ENCODE measurements at places on chromosomes 4 and X.

DNA sequence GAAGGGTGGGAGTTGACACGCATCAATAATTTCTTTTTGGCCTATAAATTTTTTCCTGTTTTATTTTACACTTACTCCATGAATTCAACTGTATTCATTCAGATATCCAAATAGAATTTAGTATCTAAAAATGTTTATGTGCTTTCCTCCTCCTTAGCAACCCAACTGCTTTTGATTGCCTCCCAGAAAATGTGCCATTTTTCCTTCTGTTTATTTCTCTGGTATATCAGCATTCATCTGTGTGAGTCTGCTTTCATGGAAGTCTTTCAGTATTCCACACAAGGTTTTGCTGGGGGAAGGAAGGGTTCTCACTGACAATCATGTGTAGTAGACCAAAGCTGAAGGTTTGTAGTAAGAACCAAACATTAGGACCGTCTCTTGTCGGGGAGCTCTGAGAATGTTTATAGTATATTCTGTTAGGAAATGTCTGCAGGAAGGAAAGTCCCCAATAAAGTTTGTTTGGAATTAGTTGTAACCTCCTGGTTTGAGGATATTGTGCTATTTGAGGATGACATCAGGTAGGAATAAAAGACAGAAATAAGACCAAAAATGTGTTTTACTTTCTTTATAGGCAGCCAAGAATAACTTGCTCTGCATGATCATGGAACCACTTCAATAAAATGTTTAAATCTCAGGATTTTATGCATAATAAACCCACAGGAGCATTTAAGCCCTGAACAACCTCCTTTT lies 673.6 kb upstream of the INTU start:
- no peak for DNase-seq

DNA sequence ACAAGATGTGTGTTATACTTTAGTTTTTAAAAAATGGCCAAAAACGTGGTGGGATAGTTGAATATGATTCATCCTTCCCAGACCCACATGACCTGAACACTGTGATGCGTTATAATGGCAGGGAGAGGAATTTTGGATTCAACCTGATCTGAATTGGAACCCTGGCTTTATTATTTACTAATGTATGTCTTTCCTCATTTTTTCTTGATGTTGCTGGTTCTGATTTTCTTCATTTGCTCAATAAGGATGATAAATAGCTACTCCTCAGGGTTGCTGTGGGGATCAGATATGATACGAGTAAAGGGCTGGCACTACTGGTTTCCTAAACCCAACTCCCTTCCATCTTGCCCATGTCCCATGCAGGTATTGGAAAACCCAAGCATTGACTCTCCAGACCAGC lies 24.2 kb upstream of the ACSL1 start:
- no peak for DNase-seq

GRCh38 chr4:129335818-129336217 lies 239.9 kb downstream of the C4orf33 start:
- no peak for DNase-seq

- no peak for DNase-seq
Measured at GRCh38 chrX:11462136-11462535, 168.9 kb downstream of the AMELX start.

- DNase-seq, result no peak
Measured at GRCh38 chrX:437661-438390, 51.1 kb upstream of the PPP2R3B start.

GRCh38 chrX:129831091-129831885 lies 12.4 kb downstream of the ZDHHC9 start:
- no peak for DNase-seq

GRCh38 chr4:188403272-188403671 lies 264.0 kb downstream of the TRIML1 start:
- no peak for DNase-seq

- DNase-seq, result peak; percentile 50
Measured at GRCh38 chr4:169293343-169294176, 22.8 kb upstream of the SH3RF1 start.

DNA sequence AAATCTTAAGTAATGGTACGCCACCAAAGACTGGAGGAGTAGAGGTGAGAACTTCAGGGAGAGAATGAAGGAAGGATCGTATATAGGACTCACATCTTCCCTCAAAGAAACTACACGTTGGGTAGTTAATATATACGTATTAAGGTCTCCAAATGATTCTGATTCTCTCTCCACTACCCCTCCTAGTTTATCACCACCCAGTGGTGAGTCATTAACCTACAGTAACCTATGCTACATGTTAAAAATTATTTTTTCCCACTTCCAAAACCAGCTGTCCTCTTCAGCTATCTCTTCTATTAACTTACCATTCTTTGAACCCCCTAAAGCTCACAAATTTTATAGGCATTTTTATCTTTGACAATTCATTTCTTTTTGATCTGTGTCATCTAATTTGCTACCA lies 69.7 kb downstream of the RPS6KA6 start:
- DNase-seq, result no peak

- peak; percentile 22 for DNase-seq
Measured at GRCh38 chr4:30721185-30722091, 1.3 kb downstream of the PCDH7 start.

GRCh38 chr4:77021614-77022089 lies 54.1 kb downstream of the CCNI start:
- DNase-seq, result no peak

DNA sequence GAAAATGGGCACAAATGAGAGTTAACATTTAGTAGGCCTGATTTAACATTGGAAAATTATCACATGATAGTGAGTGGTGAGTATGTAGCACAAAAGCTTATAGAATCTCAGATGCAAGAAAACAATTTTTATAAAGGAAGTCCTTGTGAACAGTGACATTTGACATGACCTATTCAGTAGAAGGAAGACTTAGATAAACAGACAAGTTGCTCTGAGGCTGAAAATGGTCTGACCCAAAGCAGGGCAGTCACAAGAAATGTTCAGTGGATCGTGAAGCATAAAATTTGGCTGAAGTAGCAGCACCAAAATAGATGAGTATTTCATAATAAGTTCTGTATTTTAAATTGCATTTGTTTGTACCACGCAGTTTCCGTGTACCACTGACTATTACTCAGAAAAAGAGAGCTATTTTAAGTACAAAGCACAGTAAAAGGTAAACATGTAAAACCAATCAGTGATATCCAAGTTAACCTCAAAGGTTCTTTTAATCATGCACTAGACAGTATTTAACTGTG lies 605.7 kb upstream of the PABPC4L start:
- DNase-seq, result no peak

GRCh38 chr4:181569553-181569952 lies 673.6 kb upstream of the TENM3 start:
- peak; percentile 51 for DNase-seq

DNA sequence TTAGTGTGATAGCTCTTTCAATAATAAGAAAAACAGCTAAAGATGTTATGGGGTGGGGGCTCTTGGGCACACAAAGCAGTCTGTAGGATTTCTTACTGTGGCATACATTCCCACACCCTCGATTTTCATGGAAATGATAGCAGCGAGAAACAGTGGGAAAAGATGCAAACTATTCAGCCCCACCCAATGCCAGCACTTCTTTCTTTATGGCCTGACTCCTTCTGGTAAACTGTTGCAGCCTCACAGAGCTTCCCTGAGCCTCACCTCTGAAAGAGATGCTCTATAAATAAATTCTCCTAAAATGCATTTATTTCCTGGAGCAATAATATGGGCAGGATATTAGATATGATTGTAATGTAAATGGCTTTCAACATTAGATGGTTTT lies 910 bp downstream of the ANK2 start:
- DNase-seq, result no peak

- no peak for DNase-seq
Measured at GRCh38 chr4:141002323-141002805, 130.9 kb downstream of the RNF150 start.

GRCh38 chr4:125131891-125132680 lies 182.7 kb upstream of the FAT4 start:
- DNase-seq, result no peak

- DNase-seq, result no peak
Measured at GRCh38 chr4:84531689-84532088, 32.6 kb upstream of the NKX6-1 start.

GRCh38 chr4:105092768-105093167 lies 53.9 kb upstream of the TET2 start:
- DNase-seq, result no peak

DNA sequence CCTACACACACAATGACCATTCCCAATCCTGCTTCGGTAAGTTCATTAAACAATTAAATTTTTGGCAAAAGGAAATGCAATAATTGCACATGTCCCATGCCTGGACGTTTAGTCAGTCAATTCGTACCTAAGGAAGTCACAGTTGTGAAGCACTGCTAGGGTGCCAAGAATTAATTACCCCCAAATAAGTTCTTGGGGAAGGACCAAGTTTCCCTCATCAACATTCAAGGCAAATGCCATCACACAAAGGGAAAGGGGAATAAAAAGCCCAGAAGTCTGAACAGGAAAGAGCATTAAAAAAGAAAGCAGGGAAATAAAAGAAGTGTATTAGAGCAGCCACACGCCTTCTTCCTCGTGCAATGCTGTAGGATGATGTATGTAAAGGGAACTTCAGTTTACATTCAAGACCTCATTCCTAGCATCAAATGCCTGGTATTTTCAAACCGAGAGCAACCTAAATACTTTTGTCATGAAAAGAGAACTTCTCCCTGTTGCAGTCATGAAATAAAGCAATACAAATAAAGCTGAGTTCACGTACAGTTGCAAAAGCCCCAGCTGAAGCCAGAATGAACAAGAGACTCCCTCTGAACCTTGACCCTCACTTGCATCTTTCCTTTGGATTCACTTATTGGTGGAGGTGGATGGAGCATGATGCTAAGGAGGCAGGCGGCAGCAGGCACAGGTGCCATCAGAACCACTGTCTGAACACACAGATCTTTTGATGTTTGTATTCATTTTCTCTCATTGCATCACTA lies 124.0 kb upstream of the PPARGC1A start:
- no peak for DNase-seq

DNA sequence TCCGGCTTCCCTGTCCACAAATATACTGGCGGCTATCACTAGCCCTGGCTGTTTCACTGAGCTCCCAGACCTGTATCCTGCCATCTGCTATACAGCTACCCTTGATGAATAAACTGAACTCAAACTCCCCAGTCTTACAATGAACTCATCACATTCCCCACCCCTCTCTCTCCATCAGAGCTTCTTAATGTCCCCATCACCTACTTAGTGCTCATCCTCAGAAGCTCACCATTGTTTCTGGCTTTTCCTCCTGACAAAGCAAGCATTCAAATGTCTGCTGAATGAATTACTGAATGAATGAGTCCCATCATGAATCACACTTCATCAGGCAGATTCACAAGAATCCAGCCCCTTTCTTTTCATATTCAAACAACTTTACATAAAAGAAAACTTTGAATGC lies 5.7 kb upstream of the DGAT2L6 start:
- DNase-seq, result no peak

DNA sequence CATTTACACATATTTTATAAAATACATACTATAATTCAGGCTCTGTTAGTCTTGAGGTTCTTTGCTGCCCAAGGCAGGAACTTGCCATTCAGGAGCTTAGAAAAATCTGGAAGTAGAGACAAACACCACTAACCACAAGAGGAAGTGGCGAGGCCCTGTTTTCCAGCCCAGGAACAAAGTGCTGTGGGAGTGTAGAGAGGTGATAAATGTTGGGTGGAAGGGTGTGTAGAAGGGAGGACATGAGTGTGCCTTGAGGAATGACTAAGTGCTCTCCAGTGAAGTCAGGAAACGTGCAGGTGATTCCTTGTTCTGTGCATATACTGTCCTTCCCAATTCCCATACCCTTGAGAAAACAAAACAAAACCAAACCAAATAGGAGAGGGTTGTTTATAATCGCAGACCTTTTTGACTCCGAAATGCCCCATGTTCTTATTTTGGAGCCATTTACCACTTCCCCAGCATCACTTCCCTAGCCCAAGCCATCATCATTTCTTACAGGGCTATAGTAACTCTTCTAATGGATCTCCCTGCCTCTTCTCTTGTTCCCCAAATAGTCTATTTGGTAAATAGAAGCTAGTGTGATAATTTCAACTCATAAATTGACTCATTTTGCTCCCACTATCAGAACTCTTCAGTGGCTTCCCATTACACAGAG lies 83.2 kb downstream of the GPAT3 start:
- DNase-seq, result no peak

DNA sequence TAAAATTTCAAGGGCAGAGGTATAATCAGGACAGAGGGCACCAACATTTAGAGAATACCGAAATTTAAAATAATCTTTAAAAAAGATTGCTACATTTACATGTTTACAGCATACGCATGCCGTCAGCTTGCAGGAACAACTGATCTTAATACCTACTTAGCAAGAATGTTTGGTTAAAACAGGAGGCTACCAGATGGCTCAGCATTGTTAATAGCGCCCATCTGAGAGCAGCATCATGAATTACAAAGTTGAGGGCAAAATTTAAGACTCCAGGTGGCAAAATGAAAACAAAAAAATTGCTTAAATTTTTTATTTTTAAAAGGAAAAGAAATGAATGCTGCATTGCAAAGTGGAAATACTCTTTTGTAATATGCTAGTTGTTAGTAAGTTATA lies 241.3 kb downstream of the C4orf33 start:
- no peak for DNase-seq

DNA sequence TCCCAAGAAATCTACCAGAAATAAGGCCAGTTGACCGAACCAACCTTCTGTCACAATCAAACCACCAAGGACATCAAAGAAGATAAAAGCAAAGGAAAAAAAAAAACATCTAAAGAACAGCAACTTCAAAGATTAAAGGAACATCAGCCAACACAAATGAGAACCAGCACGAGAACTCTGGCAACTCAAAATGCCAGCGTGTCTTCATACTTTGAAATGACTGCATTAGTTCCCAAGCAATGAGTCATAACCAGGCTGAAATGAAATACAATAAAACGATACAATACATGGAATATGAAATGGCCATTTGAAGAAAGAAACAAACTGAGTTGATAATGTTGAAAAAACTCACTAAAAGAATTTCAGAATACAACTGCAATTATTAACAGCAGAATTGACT lies 611.6 kb upstream of the GRIA3 start:
- DNase-seq, result no peak

GRCh38 chr4:176475067-176475466 lies 155.3 kb downstream of the SPCS3 start:
- no peak for DNase-seq

- DNase-seq, result no peak
Measured at GRCh38 chr4:99207911-99208718, 10.9 kb downstream of the ADH6 start.

GRCh38 chr4:138978600-138978999 lies 37.0 kb upstream of the NOCT start:
- no peak for DNase-seq

GRCh38 chrX:30373479-30373878 lies 64.3 kb upstream of the NR0B1 start:
- no peak for DNase-seq

Data from GM13977 (cell line).